ENCODE measurements at places on chromosomes 7 and 10.

DNA sequence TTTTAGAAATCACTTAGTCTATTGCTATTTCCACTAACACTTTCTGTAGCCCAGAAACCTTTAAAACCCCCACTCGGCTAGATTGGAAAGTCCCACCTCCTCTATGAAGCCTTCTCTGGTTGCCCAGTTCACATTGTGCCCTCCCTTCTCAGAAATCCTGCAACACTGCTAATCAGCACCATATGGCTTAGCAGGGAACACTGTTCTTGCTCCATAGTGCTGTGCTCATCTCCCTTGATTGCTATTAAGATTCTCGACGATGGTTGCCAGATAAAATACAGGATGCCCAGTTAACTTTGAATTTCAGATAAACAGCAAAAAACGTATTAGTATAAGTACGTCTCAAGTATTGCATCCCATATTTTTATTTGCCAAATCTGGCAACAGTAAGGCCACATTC lies 40.1 kb upstream of the XPNPEP1 start:
- no peak for DNase-seq

DNA sequence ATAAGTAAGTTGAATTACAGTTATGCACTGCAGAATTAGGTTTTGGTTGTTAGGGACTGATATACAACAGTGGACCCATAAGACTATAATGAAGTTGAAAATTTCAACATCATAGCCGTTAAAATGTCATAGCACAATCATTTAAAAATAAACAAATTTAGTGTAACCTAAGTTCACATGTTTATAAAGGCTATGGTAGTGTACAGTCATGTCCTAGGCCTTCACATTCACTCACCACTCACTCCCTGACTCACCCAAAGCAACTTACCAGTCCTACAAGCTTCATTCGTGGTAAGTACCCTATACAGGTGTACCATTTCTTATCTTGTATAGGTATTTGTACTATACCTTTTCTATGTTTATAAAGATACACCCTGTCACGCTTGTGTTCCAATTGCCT lies 113.7 kb downstream of the RAB11FIP2 start:
- DNase-seq, result no peak

- DNase-seq, result no peak
These were observed 98.7 kb downstream of the PROSER2 start for GRCh38 chr10:11921800-11922392.

DNA sequence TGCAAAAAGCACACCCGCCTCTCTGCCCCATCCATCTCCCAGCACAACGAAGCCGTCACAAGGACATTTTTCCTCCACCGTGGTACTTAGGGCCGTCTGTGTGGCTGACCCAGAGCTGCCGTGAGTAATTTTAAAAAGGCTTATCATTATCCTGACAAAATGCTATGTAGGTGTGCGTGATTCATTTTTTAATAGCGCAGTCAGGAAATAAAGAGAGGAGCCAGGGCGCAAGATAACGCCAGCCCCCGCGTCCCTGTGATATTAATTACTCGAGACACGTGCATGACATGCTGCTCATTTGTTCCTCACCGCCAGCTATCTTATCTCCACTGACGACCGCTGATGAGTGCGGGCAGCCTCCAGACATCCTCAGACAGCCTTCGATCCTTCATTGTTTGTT lies 332.7 kb upstream of the PFKP start:
- no peak for DNase-seq

DNA sequence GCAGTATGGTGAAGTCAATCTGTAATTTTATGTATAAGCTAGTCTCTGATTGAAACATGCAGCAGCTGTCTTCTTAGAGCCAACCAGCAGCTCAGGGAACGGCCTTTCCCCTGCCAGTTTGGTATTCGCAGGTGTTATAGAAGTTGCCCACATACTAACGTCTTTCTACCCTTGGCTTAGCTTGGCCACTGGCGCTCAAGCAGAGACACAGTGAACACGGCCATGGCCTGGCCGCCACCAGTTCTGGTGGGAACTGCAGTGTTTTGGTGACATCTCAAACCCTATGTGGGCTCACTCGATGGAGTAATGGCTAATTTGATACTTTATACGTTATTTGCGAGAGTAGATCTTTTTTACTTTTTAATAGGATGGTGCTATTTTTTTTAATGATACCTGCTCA lies 17.1 kb downstream of the EIF4H start:
- DNase-seq, result no peak

GRCh38 chr10:24128066-24128730 lies 80.7 kb upstream of the KIAA1217 start:
- no peak for DNase-seq

DNA sequence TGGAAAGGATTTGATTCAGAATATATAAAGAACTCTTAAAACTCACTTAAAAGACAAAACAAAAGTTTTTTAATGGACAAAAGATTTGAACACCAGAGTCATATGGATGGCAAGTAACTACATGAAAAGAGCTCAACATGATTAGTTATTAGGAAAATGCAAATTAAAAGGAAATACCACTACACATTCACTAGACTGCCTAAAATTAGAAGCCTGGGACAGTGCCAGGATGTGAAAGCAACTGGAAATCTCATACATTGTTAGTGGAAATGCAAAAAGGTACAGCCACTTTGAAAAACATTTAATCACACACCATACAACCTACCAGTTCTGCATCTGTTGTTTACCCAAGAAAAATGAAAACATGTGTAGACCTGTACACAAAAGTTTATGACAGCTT lies 48.8 kb downstream of the RALA start:
- no peak for DNase-seq

DNA sequence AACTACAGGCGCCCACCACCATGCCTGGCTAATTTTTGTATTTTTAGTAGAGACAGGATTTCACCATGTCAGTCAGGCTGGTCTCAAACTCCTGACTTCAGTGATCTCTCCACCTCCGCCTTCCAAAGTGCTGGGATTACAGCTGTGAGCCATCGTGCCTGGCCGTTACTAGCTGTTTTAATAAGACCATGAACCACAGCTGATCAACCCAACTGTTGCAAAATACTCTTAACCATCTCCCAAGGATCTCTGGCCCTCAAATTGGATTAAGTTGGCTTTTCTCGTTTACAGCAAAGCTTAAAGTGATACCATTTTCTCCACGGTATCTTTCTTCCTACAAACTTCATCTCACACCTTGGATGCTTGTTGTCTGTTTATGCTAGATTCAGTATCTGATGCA lies 18.3 kb downstream of the ZFAND2A start:
- no peak for DNase-seq

DNA sequence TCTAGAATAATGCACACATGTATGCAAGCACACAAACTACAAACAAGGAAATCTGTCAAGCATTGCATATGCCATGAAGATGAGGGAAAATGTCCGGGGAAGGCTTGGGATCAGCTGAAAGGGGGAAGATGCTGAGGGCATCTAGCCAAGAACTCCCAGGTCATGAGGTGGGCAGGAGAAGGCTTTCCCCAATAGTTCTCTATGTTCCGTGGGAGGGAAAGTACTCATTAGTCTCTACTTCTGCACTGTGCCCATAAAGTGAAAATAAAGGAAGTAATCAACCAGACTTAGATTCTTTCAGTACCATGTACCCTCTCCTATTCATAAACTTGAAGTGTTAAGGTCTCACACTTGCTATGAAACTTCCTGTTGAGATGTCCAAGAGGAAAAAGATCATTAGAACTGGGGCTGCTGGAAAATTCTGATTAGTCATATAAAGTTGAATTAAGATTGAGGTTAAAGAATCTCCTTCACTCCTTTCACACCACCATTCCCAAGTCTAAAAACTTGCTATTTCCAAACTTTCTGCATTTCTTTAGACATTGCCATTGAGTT lies 17.1 kb upstream of the LIPF start:
- DNase-seq, result no peak

- no peak for DNase-seq
These were observed 503.8 kb downstream of the INHBA start for GRCh38 chr7:41199136-41199535.

DNA sequence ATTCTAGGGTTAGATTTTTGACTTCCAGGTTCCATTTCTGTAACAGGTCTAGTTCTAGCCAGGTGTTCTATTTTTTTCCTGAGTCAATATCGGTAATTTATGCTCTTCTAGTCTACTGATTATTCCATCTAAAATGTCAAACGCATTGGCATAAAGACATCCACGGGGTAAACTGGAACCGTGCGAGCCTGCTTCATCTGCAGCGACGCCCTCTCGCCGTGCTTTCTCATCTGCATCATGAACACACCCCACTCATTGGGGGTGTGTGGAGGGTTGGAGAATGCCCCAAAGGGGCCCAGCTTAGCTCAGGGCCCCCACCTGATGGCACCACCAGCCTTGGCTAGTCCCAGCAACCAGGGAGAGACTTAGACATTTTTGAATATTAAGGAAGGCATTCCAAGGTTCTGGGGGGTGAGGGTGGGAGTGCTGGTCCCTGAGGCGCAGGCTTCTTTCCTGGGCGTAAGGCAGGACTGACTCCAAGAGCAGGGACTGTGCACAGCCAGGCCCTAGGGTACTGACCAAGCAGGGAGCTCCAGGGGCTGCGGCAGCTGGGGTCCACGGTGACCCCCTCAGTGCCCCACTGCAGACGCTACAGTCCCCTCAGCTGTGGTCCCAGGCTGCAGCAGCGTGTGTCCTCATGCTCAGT lies 12.9 kb upstream of the CRYGN start:
- no peak for DNase-seq

DNA sequence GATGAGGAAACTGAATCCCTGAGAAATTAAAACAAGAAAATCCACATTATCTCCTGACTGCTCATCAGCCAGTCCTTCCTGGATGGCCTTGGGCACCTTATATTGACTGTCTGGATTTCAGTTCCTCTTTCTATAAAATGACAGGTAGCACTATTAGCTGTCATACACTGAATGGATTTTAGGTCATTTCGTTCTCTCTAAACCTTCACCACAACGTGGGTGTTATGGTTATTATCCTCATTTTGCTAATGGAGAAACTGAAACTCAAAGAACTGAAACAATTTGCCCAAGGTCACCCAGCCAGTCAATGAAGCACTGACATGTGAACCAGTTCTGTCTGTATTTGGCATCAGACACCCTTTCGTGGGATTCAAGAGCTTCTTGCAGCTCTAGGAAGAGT lies 193.8 kb downstream of the CYP26A1 start:
- DNase-seq, result no peak

GRCh38 chr7:69699931-69700330 lies 101.7 kb downstream of the AUTS2 start:
- no peak for DNase-seq

- no peak for DNase-seq
These were observed 2.4 kb downstream of the ZNF3 start for GRCh38 chr7:100079024-100079560.

- DNase-seq, result no peak
These were observed 6.6 kb upstream of the SP8 start for GRCh38 chr7:20793248-20793647.

GRCh38 chr7:79182283-79182682 lies 271.2 kb downstream of the MAGI2 start:
- no peak for DNase-seq

DNA sequence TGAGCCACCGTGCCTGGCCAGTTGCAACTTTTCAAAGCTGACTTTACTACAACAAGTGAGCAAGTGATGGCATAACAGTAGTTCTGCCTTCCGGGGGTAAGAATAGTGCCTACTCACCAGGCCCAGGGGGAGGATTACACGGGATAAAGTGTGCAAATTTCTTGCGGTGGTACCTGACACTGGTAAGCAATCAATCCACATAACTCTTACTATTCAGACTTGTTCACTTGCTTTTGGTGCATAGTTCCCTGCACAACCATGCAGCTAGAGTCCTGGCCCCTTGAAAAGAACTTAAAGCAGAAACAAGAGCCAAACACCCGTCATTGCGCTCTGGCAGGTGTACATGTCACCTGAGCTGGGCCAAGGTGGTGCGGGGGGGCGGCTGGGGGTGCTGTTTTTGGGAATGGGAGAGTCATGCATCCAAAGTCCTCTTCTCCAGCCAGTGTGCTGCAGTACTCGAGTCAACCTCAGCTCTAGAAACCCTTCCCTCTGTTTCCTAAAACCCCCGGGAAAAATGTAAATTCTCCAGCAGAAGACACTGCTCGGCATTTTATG lies 5.4 kb upstream of the COBL start:
- DNase-seq, result no peak

DNA sequence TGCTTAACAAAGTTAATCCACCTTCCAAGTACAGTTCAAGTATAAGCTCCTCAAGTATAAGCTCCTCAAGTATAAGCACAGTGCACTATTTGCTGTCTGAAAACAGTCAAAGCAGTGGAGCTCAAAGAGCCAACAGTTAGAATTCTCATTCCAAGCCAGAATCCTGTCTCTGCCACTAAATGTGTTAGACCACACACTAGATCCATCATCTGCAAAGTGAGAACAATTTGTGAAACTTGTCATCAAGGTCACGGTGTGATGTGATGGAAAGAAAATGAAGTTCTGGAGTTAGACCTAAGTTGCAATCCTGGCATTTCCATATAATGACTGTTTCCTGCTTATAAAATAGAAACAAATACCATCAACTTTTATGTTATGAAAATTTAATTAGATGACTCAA lies 602.5 kb downstream of the TNS3 start:
- no peak for DNase-seq

DNA sequence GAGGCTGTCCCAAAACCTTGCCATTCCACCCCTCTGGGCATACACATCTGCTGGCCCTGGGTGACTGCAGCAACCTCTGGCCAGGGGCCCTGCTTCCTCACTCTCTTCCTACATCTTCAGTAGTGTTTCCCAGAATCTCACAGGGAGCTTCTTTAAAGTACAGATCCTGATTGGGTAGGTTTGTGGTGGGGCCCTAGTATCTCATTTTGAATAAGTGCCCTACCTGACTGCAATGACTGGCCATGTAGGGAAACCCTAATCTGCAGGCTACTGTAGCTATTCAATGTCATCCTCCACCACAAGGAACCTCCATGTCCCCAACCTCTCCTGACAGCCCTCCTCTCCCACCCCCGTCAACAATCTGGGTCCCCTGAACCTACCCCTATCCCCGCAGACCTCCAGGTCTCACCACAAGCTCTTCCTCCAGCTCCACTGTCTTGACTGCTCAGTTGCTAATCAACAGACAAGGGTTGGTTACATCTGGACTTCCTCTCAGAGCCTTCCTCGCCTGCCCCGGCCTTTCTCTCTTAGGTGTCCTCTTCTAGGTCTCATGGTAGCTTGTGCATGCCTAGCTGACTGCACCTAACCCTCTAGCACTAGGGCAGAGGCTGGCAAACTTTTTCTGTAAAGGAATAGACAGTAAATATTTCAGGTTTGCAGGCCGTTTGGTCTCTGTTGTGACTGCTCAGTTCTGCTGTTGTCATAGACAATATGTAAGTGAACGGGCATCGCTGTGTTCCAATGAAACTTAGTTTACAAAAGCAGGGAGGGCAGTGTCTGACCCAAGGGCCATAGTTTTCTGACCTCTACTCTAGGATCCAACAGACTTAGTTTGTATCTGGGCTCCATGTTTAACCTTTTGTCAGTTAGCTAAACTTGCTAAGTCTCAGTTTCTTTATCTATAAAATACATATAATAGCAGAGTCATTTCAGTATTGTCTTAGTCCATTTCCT lies 121.1 kb downstream of the AOAH start:
- DNase-seq, result no peak

DNA sequence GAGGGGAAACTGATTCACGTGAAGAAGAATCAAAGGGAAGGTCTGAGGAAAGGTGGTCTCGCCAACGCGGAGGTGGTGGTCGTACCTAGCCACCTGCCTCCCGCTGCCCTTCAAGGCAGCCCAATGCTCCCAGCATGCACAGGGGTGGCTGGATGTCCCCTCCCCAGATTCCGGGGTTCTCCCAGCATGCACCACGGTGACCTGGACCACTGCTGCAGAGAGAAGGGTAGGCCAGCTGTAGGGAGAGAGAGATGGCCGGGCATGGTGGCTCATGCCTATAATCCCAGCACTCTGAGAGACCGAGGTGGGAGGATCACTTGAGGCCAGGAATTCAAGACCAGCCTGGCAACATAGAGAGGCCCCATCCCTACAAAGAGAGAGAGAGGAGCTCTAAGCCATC lies 32.4 kb upstream of the PPP2R2D start:
- DNase-seq, result no peak

- DNase-seq, result no peak
These were observed 32.6 kb upstream of the ORC5 start for GRCh38 chr7:104240401-104240800.

Measured in NCI-H460 (cell line).